Astrocyte (in vitro differentiated cells and primary cell): ENCODE measurements at places on chromosomes 7 and 10.
A peak's percentile ranks its signal among the peaks of the same experiment; 100 is the strongest.

GRCh38 chr7:100475549-100475948 lies 3.5 kb downstream of the TSC22D4 start:
- no peak overlapping the region for H3K27ac ChIP-seq
- H3K4me3 ChIP-seq, result no peak overlapping the region
- H3K4me1 ChIP-seq, result peaks cover 14% of the 10 kb centered on the region
- no peak for DNase-seq
- H3K27me3 ChIP-seq, result no peaks in the 10 kb centered on the region

DNA sequence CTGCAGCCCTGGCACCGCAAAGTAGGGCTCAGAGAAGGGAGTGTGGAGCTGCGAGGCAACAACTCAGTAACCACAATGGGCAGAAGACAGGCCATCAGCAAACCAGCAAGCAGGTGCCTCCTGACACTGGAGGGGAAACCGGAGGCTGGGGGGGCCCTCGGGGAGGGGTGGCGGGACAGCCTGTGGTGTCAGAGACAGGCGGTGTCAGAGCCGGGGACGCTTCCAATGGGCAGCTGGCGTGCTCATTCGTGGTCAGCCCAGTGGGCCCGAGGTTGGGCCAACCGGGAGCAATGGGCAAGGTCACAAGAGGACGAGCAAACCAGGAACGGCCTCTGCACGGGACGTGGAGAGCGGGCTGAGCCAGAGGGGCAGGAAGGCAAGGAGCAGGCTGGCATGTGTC lies 158.1 kb downstream of the MAD1L1 start:
- H3K27ac ChIP-seq, result no peak overlapping the region
- H3K27me3 ChIP-seq, result no peaks in the 10 kb centered on the region
- no peak overlapping the region for H3K4me3 ChIP-seq
- DNase-seq, result no peak
- no peaks in the 10 kb centered on the region for H3K36me3 ChIP-seq

- DNase-seq, result peak; percentile 67
- peaks cover 19% of the 10 kb centered on the region for H3K4me1 ChIP-seq
- H3K27me3 ChIP-seq, result peaks cover 44% of the 10 kb centered on the region
- H3K4me3 ChIP-seq, result peak overlapping the region; percentile 60
- no peaks in the 10 kb centered on the region for H3K36me3 ChIP-seq
Observed at GRCh38 chr7:132575419-132575981, 770 bp downstream of the PLXNA4 start.

- H3K36me3 ChIP-seq, result no peaks in the 10 kb centered on the region
- H3K27me3 ChIP-seq, result no peaks in the 10 kb centered on the region
- H3K4me3 ChIP-seq, result no peak overlapping the region
- H3K4me1 ChIP-seq, result no peaks in the 10 kb centered on the region
Observed at GRCh38 chr7:6624246-6624611, 8.8 kb downstream of the ZNF853 start.

- H3K27me3 ChIP-seq, result no peaks in the 10 kb centered on the region
- H3K36me3 ChIP-seq, result no peaks in the 10 kb centered on the region
- DNase-seq, result peak; percentile 39
- peaks cover 46% of the 10 kb centered on the region for H3K4me1 ChIP-seq
- H3K27ac ChIP-seq, result no peak overlapping the region
Observed at GRCh38 chr7:131899271-131900030, 343.0 kb upstream of the PODXL start.

DNA sequence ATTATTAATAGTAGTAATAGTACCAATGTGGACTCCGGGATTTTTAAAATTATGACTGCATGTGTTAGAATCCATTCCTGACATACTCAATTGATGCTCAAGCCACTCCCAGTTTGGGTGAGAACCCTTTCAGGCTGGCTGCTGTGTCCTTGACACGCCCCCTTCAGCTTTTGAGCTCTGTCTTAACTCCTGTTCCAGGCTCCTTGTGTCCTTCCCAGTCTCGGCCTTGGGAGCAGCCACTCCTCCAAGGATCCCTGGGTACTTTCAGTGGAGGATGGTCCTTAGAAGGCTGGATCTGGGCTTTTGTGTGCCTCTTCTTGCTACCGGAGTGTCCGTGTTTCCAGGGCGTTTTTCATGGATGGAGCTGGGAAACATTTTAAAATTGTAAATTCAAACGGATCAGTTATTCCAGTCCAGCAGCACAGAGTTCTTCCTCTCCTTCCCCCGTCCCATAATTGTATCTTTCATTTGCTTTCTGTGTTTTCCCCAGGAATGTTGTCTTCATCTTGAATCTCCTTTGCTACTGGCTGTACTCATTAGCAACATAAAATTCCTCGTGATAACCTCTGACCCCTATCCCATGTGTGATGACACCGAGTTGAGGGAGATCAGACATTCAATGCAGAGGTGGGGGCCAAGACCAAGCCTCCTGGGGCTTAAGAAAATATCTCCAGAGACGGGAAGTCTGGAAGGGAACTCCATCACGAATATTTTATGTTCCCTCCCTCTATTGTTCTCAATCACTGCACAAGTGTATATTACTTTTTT lies 40.0 kb upstream of the PFKFB3 start:
- DNase-seq, result no peak
- peaks cover 9% of the 10 kb centered on the region for H3K4me1 ChIP-seq
- H3K4me3 ChIP-seq, result peak overlapping the region; percentile 25

- H3K36me3 ChIP-seq, result no peaks in the 10 kb centered on the region
- no peak overlapping the region for H3K27ac ChIP-seq
- DNase-seq, result no peak
- H3K27me3 ChIP-seq, result no peaks in the 10 kb centered on the region
Observed at GRCh38 chr7:107027208-107027607, 17.3 kb upstream of the PRKAR2B start.

- no peak for DNase-seq
- H3K27ac ChIP-seq, result no peak overlapping the region
- no peaks in the 10 kb centered on the region for H3K36me3 ChIP-seq
- no peak overlapping the region for H3K4me3 ChIP-seq
Observed at GRCh38 chr10:108850138-108850854, 1073.0 kb downstream of the XPNPEP1 start.

DNA sequence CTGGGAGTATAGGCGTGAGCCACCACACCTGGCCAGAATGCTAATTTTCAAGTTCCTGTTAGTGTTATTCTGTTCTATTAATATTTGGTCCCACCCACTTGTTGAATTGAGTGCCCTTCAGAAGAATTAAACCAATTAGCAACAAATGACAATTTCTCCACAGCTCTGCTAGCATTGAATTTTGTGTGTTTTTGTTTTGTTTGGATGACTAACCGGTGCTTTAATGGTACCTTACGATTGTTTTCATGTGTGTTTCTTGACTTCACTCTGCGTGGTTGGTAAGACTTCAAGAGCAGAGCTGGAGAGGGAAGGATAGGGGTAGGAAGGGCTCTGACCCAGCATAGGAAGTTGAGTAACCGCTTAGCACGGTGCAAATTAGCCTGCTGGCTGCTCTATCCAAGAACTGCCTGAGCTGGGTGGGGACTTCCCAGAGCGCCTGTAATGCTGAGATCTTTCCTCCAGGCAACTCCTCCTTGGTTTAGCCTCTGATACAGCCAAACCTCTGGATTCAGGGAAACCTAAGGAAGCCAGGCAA lies 4.6 kb downstream of the ARPC1B start:
- peak; percentile 84 for DNase-seq
- peak overlapping the region; percentile 57 for H3K27ac ChIP-seq
- H3K36me3 ChIP-seq, result peaks cover 4% of the 10 kb centered on the region
- peaks cover 21% of the 10 kb centered on the region for H3K4me1 ChIP-seq
- no peak overlapping the region for H3K4me3 ChIP-seq
- H3K27me3 ChIP-seq, result no peaks in the 10 kb centered on the region

GRCh38 chr10:21515361-21516241 lies 9.9 kb downstream of the SKIDA1 start:
- DNase-seq, result no peak
- peaks cover 54% of the 10 kb centered on the region for H3K4me1 ChIP-seq
- peak overlapping the region; percentile 67 for H3K4me3 ChIP-seq
- peak overlapping the region; percentile 11 for H3K27ac ChIP-seq
- no peaks in the 10 kb centered on the region for H3K27me3 ChIP-seq

DNA sequence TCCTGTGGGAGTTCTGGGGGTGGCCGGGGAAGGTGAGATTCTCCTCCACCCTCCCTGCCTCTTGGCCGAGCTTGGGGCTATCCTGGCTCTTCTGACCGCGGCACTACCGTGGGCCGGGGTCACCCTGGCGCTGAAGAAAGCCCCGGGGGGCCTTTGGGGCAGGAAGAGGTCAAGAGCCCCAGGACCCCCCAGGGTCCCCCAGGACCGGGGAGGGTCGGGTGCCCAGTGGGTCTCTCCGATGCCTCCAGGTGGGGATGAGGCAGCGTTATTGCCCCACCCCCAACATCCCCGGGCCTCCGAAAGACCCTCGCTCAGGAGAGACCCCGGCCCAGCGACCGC lies 439 bp upstream of the KNDC1 start:
- no peak overlapping the region for H3K27ac ChIP-seq
- no peaks in the 10 kb centered on the region for H3K36me3 ChIP-seq
- no peak for DNase-seq

DNA sequence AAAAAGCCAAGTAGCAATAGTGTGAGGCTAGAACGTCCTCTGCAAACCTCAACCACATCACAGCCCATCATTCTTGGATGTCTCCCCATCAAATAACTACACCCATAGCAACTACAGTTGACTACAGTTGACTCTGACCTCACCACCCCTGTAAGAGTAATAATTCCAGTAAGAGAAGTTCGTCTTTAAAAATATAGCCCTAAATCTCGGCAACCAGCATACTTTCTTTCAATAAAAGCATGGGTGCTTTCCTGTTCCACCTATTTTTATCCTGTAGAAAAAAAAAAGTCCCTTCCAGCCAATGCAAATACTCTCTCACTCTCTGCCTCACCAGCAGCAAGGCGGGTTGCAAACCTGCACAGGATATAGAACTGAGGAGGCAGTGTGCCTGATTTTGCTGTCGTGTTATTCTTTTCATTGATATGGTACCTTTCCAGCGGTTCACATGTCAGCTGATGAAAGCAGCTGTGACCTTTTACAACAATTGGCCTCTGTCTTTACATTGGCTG lies 187.5 kb upstream of the NFE2L3 start:
- no peak overlapping the region for H3K4me3 ChIP-seq
- H3K4me1 ChIP-seq, result no peaks in the 10 kb centered on the region
- H3K27ac ChIP-seq, result no peak overlapping the region
- no peaks in the 10 kb centered on the region for H3K27me3 ChIP-seq
- DNase-seq, result no peak

DNA sequence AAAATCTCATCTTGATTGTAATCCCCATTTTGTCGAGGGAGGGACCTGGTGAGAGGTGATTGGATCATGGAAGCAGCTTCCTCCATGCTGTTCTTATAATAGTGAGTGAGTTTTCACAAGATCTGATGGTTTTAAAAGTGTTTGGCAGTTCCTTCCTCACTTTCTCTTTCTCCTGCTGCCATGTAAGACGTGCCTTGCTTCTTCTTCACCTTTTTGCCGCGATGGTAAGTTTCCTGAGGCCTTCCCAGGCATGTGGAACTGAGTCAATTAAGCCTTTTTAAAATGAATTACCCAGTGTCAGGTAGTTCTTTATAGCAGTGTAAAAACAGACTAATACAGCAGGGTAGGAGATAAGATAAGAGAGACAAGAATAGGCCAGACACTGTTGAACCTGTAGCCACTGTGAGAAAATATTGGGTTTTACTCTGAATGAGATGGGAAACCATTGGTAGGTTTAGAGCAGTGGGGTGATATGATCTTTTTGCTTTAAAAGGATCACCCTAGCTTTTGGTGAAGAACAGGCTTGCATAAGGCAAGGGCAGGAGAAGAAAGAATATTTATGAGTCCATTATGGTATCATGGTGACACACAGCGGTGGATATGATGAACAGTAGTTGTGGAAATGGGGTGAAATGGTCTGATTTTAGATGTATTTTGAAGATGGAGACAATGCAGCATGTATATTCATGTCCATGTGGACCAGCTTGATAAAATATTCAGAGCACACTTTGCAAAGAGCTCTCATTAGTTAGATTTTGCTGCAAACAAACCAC lies 11.5 kb downstream of the OR6B1 start:
- no peak overlapping the region for H3K27ac ChIP-seq
- no peaks in the 10 kb centered on the region for H3K36me3 ChIP-seq
- no peak for DNase-seq
- H3K4me1 ChIP-seq, result no peaks in the 10 kb centered on the region

DNA sequence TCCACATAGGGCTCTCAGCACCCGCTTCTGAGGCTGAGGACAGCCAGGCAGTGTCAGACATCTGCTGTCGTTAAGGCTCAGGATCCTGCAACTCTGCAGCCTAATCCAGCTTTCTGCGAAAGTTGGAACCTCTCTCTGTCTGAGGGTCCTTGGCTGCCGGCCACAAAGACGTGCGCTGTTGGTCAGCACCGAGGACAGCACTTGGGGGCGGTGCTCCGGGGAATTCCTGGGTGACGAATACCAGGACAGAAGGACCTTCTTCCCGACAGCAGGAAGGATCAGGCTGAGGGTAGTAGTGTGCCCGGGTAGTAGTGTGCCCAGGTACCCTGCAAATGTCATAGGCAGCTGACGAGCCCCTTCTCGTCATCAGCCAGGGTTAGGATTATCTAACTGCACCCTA lies 16.0 kb upstream of the RASGEF1A start:
- no peak for DNase-seq
- no peaks in the 10 kb centered on the region for H3K27me3 ChIP-seq
- H3K27ac ChIP-seq, result no peak overlapping the region
- H3K36me3 ChIP-seq, result no peaks in the 10 kb centered on the region
- H3K4me3 ChIP-seq, result no peak overlapping the region

- H3K36me3 ChIP-seq, result no peaks in the 10 kb centered on the region
- H3K27ac ChIP-seq, result no peak overlapping the region
- H3K27me3 ChIP-seq, result peaks cover 16% of the 10 kb centered on the region
Observed at GRCh38 chr10:48209241-48209640, 65.3 kb downstream of the FRMPD2 start.

DNA sequence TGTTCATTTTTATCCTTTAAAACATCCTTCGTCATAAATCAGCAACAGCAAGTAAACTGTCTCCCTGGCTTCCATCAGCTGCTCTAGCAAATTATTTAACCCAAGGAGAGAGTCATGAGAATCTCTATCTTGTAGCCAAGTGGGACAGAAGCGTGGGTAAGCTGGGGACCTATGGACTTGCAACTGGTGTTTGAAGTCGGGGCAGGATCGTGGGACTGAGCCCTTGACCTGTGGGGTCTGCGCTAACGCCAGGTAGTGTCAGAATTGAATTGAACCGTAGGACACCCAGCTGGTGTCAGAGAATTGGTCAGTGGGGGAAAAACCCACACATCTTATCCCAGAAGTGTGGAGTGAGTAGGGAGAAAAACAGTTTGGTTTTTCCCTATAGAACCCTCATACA lies 13.4 kb downstream of the AIFM2 start:
- no peaks in the 10 kb centered on the region for H3K27me3 ChIP-seq
- H3K36me3 ChIP-seq, result no peaks in the 10 kb centered on the region
- H3K4me3 ChIP-seq, result no peak overlapping the region
- no peak for DNase-seq

- H3K4me3 ChIP-seq, result no peak overlapping the region
- peaks cover 2% of the 10 kb centered on the region for H3K27me3 ChIP-seq
- no peaks in the 10 kb centered on the region for H3K36me3 ChIP-seq
- H3K27ac ChIP-seq, result no peak overlapping the region
- H3K4me1 ChIP-seq, result no peaks in the 10 kb centered on the region
Observed at GRCh38 chr10:45091968-45092367, 91.2 kb downstream of the ZNF22 start.

GRCh38 chr10:129690248-129691070 lies 223.4 kb downstream of the MGMT start:
- no peak overlapping the region for H3K4me3 ChIP-seq
- no peak for DNase-seq
- H3K27me3 ChIP-seq, result no peaks in the 10 kb centered on the region
- no peaks in the 10 kb centered on the region for H3K4me1 ChIP-seq
